ENCODE measurements at places on chromosomes 13 and 19.

DNA sequence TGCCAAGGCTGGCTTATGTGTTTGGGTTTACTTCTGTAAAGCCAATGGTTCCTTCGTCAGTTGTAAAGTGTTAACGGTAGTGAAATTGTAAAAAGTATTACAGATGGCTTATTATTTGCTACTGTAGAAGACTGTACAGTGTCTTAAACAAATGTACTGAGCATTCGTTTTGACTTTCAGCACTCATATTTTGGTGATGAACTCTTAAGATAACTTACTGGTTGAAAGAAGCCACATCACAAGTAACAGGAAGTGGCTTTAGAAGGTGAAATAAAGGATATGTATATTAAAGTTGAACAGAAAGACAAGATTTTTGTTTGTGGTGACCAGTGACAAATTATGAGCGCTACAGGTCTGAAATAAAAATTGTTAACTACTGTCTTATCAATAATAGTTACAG lies 64.2 kb downstream of the URI1 start:
- no peak for DNase-seq

- DNase-seq: no peak
Observed at GRCh38 chr13:51330791-51331190, 8.7 kb upstream of the SERPINE3 start.

DNA sequence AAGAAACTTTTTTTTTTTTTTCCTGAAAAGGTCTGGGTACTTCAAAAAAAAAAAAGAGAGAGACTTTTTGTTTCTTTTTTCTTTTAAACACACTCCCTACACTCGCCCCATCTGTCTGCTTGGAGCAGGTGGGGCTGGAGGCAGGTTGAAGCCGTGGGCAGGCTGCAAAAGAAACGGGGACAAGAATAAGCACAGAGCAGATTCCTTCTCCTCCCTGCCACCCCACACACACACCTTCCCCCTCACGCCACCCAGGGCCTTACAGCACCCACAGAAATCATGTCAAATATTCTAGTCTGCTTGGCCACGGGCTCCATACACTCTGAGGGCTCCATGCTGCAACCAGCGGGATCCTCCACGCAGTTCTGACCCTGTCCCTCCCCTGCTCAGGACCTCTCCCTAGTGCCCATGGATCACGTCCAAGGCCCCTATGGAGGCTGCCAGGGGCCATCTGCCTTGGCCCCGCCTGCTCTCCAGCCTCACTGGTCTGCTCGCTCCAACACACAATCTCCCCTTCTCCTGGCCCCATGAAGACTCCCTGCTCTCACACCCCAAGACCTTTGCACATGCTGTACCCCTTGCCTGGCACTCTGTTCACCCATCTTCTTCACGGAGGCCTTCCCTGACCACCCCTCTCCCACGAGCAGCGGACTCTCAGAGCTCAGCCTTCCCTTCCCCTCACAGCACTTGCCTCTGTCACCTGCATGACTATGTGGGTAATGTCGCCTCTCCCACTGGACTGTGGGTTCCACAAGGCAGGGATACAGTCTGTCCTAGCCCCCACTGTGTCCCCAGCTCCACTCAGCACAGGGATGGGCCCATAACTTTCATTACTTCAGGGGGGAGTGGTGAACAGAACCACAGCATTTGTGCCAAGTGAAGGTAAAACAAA lies 11.4 kb downstream of the AKT2 start:
- DNase-seq: no peak

GRCh38 chr13:114049026-114049425 lies 75.2 kb upstream of the C13orf46 start:
- DNase-seq: no peak

- DNase-seq: no peak
Observed at GRCh38 chr19:3283246-3283751, 58.8 kb downstream of the CELF5 start.

- no peak for DNase-seq
Observed at GRCh38 chr19:2612619-2613249, 89.8 kb downstream of the GNG7 start.

GRCh38 chr13:95246292-95247082 lies 54.8 kb downstream of the ABCC4 start:
- no peak for DNase-seq

DNA sequence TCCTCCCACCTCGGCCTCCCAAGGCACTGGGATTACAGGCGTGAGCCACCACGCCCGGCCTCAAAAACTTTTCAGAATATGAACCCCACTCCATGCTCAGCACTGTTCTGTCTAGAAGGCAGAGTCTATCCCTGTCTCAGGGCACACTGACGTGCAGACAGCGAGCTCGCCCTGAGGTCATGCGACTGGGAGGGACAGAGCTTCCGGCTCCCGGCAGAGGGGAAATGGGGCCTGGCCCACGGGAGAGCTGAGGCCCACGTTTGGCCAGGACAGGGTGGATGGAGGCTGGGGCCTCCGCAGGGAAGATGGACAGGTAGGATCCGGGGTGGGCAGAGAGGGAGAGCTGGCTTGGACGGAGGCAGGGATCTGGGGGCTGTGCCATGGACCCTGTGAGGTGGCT lies 2.8 kb upstream of the AZU1 start:
- DNase-seq: no peak

DNA sequence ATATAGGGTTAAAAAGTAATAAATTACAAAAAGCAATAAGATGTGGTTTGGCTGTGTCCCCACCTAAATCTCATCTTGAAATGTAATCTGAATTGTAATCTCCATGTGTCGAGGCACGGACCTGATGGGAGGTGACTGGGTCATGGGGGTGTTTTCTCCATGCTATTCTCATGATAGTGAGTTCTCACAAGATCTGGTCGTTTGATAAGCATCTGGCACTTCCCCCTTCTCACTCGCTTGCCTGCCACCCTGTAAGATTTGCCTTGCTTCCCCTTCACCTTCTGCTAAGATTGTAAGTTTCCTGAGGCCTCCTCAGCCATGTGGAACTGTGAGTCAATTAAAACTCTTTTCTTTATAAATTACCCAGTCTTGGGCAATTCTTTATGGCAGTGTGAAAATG lies 577.4 kb downstream of the TBC1D4 start:
- DNase-seq: no peak

GRCh38 chr13:50761406-50761805 lies 82.1 kb downstream of the DLEU7 start:
- no peak for DNase-seq

DNA sequence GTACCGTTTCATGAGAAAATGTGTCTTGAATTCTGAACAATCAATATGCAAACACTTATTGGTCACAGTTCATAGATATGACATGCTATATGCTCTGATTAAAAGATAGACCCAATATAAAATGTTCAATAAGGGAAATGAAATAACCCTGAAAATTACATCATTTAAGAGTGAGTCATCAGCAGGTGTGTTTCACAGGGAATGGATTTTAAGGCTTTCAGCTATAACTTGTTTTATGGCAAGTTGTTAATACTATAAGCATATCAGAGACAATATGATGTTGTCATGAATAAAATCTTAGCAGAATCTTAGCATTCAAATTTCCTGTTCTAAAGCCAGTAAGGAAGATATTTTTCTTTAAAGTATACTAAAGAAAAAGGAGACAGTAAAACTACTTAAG lies 483.4 kb upstream of the PCDH9 start:
- DNase-seq: no peak

- no peak for DNase-seq
Observed at GRCh38 chr19:27851002-27851481, 1361.9 kb downstream of the UQCRFS1 start.

DNA sequence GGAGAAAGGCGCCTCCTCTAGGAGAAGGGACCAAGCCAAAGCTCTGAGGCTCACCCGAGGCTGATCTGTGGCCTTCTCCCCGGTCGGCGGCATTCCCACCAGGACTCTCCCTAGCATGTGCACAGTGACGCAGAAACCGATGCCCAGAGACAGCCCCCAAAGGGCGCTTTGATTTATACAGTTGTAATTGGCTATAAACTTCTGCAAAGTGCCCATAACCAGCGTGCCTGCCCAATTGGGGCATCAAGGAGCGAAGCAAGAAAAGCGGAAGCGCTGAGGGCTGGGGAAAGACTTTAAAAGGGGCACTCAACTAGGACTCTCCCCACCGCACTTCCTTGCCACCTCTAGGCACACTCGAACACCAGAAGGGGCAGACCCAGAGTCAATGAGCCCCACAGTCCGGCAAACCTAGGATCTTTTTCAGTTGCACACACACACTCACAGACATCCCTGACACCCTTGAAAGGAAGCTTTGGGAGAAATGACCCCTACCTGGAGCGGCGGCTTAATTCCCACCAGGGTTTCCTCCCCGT lies 1.8 kb downstream of the CDX2 start:
- DNase-seq: no peak

GRCh38 chr13:108369412-108369811 lies 99.9 kb downstream of the TNFSF13B start:
- no peak for DNase-seq

- no peak for DNase-seq
Observed at GRCh38 chr19:33134571-33135041, 2.7 kb downstream of the WDR88 start.

GRCh38 chr19:31347828-31348392 lies 1.3 kb downstream of the TSHZ3 start:
- DNase-seq: no peak

DNA sequence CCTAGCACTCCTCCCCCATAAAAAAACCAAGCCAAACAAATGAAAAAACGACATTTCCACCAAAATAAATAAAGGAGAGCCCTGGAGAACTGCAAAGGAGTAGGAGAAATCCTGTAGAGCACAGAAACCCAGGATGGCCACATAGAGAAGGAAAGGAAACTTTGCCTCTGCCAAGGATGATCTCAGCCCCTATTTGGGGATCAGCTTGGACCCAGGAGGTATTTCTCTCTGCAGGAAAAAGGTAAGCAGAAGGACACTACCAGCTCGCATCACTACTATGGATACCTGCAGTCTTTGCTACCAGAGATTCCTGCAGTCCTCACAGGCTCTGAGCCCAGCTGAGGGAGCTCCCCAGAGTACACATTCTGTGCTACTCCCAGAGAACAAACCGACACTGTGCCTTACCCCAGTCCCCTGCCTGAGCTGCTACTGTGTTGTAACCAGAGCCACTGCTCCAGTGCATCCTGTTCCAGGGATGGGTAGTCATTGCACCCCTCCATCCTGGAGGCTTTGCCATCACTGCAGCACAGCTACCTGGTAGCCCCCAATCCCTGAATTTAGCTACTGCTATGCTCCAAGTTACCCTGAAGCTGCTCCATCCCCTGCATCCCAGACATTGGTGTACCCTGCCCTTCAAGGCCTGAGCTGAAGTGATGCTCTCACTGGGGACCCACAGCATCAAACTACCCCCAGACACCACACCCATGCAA lies 41.7 kb downstream of the VWA8 start:
- DNase-seq: no peak
